ENCODE measurements at places on chromosomes 5 and 9. TPM values are rescaled to one million over a fixed set of nuclear protein-coding genes. Genes with fewer than 3 reads are reported as not detected.

DNA sequence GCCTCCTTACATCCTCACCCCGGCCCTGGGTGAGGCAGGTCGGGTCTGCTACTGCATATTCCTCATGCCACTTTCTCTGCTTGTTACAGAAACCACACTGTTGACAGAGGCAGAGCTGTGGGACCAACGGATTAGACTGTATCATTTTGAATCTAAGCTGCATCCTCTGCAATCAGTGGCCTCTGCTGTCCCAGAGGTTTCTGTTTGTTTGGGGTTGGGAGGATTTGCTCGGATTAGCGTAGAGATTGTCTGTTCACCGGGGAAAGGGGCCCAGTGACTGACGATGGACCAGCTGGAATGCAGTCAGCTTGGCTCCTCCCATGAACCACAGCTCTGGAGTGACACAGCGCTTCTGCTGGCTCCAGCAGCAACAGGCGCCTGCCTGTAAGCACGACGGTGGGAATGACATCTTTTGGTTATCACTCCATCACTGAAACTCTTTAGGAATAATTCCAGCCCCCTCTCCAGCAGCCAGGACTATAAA is 37.3 kb upstream of the ADRA1B start:
- H3K27ac ChIP-seq = no peak overlapping the region
- DNase-seq = no peak
- no peak overlapping the region for H3K4me3 ChIP-seq
- no peaks in the 10 kb centered on the region for H3K4me1 ChIP-seq
- peaks cover 8% of the 10 kb centered on the region for H3K27me3 ChIP-seq
- H3K36me3 ChIP-seq = no peaks in the 10 kb centered on the region

- H3K27ac ChIP-seq = no peak overlapping the region
- DNase-seq = peak; percentile 44
- no peaks in the 10 kb centered on the region for H3K4me1 ChIP-seq
- H3K36me3 ChIP-seq = no peaks in the 10 kb centered on the region
Measured at GRCh38 chr9:136339173-136339957, 12.0 kb downstream of the GPSM1 start.

GRCh38 chr9:133726401-133727276 is 11.5 kb downstream of the SARDH start:
- peak; percentile 70 for DNase-seq
- H3K4me3 ChIP-seq = no peak overlapping the region
- H3K36me3 ChIP-seq = no peaks in the 10 kb centered on the region
- H3K27me3 ChIP-seq = peaks cover 11% of the 10 kb centered on the region

DNA sequence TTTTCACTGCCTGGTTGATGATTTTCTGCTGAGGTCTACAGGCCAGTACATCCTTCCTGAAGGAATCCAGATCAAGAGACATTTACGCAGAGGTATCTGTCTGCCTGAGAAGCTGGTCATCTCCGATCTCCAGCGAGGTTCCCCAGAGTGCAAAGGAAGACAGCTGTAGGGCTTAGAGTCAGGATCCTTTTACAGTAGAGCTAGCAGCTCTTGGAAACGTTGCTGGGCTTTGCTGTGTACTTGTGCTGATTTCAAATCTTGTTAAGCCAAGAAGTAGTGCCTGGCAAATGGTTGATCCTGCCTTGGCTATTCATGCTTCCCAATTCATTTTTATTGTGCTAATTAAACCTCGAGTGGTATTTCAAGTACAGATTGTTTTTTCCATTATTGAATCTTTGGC is 48.9 kb downstream of the NTRK2 start:
- H3K27me3 ChIP-seq = peaks cover 13% of the 10 kb centered on the region
- H3K4me3 ChIP-seq = no peak overlapping the region
- H3K27ac ChIP-seq = no peak overlapping the region
- DNase-seq = no peak
- no peaks in the 10 kb centered on the region for H3K4me1 ChIP-seq
- no peaks in the 10 kb centered on the region for H3K36me3 ChIP-seq

GRCh38 chr5:137092831-137093230 is 406.3 kb downstream of the SPOCK1 start:
- no peak overlapping the region for H3K27ac ChIP-seq
- no peaks in the 10 kb centered on the region for H3K4me1 ChIP-seq
- H3K27me3 ChIP-seq = no peaks in the 10 kb centered on the region

DNA sequence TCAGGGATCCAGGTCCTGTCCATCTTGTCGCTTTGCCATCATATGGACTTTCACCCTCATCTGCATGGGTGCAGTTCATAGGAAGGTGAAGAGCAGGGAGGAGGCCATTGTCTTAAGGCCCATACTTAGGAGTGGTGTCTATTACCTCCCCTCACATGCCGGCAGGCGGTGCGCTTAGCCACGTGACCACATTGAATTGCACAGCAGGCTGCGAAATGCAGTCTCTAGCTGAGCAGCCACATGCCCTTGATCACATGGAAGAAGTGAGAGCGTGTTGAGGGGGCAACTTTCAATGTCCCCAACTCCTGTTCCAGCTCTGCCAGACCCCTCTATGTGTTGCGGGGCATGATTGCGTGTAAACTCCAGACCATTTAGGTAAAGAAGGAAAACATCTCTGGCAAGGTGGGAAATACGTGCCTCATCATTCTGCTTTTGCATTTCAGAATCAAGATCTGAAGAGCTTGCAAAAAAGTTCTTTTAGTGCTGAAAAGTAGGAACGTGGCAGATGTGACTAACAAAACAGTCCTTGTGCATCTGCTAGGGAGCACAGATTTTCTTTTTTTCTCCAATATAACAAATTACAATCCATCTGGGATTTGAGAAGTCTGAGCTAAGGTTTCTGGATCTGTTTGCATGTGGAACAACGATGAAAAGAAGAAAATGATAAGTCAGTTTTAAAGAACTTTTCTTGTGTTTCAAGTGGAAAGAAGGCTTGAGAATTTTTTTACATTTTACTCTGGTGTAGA is 34.4 kb downstream of the ROPN1L start:
- H3K36me3 ChIP-seq = no peaks in the 10 kb centered on the region
- no peak overlapping the region for H3K4me3 ChIP-seq
- H3K27ac ChIP-seq = no peak overlapping the region
- DNase-seq = no peak

DNA sequence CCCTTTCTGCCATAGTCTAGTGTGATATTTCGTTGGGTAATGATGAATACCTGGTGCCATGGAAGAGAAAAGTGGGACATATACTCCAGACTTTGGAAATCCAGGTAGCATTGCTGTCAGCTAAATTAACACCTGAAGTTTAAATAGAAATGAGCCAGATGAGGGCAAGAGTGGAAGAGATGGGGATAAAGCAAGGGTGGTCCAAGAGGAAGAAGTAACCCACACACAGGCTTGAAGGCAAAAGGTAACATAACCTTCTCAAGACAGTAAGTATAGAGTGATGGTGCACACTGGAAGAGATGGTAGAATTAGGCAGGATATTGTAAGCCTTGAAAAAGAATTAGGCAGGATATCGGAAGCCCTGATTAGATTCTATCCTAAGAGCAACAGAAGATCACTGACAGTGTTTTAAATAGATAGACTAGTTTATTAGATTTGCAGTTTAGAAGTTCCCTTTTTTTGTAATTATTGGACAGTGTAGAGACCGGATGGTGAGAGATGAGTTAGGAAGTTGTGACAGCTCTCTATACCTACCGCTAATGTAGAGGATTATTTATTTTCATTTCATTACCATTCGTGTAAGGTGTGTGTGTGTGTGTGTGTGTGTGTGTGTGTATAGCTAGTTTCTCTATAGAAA is 16.8 kb downstream of the ANXA1 start:
- no peak for DNase-seq
- H3K4me3 ChIP-seq = no peak overlapping the region
- H3K27ac ChIP-seq = no peak overlapping the region
- H3K27me3 ChIP-seq = no peaks in the 10 kb centered on the region

Gene UGT3A1
- not detected for total RNA-seq

Gene SMIM33
- 0.32 TPM for total RNA-seq

Gene EIF4E1B
- total RNA-seq = not detected

Gene LRRC19
- total RNA-seq = not detected

Gene NIM1K
- 0.50 TPM for total RNA-seq

Gene PTPN3
- not detected for total RNA-seq

Gene CCL28
- 10.8 TPM for total RNA-seq

Data from activated CD8-positive, alpha-beta T cell treated with anti-CD3 and anti-CD28 coated beads, Interleukin-2, amount 10 ng/mL, durations not matched to agents 7 days and 5 days (primary cell).